ENCODE measurements at places on chromosomes 2 and 18.

GRCh38 chr2:229270551-229271410, at the start of gene PID1:
Gene PID1, minus strand, starts transcription at chr2:229271287. Its CDS starts 244 bp downstream, at chr2:229271043.
- no peak for DNase-seq

DNA sequence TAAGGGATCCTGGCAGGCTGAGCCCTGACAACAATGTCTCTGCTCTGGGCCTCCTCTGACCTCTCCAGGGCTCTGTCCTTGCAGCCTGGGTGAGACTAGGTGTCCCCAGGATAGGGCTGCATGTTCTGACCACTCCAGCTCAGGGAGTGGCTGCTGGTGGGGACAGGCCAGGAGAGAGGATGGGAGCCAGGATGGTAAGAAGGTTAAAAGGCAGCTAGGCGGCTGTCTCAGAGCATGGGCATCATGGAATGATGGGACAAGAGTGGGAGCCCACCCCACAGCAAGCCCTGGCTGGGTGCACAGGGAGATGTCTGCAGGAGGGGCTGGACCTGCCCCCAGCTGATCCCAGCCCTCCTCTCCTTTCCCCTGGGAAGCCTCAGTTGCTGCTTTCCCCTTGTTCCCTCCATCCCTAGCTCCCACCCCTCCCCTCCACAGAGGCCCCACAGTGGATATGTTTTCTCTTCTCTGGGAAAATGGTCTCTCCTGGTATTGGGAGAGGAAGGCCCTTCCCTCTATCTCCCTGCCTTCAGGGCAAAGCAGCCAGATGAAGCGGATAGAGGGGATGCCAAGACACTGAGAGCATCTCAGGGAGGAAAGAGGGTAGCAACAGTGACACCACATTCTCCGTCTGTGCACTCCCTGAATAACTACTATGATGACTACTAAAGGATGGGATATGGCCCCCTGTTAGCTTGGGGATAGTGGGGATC, 334.3 kb downstream of the DYSF start:
- DNase-seq, result no peak

GRCh38 chr2:165795011-165795410, 964 bp upstream of the GALNT3 start:
- DNase-seq, result no peak

DNA sequence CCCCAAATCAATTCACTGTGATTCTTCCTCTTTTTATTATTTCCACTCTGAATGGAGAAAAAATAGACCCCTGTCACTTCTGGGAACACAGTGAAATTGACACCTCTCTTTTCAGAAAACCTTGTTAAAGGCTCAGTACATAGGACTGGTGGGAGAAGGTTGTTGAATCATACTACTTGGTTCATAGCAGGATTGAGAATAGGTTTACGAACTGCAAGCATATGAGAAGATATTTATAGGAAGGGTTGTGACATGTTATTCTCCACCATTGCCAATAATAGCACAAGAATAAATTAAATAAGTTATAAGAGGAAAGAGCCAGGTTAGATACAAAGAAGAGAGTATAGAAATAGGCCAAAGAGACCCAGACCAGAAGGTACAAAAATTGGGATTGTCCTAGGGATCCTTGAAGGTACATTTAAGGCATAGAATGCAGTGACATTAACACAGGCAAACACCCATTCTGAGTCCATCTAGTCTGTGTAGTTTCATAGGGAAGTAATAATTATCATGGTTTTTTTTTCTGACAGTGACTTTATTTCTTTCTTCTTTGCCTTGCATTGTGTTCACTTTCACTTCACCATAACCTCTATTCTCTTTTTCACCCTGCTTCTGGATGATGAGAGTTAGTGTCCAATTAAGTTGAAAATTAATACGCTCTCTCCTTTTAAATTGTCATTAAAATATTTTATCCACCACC, 21.8 kb upstream of the SERPINE2 start:
- no peak for DNase-seq

DNA sequence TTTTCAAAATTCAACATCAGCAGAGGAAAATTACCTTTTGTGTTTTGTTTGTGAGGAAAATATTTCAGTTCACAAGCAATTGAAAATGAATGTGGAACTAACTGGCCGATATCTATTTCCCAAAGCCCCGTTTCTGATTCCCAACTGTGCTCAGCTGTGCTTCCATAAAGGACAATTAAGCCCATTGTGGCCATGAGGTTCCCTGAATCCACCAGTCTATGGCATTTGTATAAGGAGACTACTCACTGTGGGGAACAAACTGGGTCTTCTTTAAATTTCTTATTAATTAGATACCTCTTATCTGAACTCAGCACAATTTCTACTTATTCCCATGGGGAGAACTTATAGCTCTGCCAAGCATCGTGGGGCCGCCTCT, 31.4 kb upstream of the AGAP1 start:
- no peak for DNase-seq

DNA sequence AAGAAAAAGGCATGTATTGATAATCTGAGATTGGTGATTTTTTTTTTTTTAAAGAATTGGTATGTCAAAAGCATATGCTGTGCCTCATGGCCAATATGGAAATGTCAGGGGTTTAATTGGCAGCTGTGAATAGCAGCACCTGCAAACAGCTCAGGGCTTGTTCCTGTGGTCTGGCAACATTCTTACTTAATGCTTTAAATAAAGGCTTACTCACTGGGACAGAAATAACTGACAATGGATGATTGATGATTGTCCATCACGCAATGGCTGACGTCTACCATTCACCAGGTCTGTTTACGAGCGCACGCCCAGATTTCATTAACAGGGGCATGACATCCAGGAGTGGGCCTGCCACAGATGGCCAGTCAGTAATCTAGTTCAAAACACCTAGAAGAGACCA, 66.7 kb downstream of the ETAA1 start:
- DNase-seq, result peak; percentile 75

DNA sequence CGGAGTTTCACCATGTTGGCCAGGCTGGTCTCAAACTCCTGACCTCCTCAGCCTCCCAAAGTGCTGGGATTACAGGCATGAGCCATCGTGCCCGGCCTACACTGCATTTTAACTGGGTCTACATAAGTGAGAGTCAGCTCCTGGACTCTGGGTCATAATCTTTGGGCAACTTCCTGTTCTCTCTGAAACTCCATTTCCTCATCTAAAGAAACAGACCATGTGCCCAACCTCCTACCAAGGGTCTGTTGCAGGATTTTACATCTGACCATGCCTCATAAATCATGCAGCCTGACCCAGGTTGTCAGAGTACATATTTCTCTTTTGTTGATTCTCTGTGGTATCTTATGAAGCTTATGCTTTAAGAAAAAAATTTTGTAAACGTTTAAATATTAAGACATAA, 280.4 kb downstream of the ALPK2 start:
- DNase-seq, result no peak

- no peak for DNase-seq
These were observed 154.1 kb upstream of the REV1 start for GRCh38 chr2:99643787-99644418.

DNA sequence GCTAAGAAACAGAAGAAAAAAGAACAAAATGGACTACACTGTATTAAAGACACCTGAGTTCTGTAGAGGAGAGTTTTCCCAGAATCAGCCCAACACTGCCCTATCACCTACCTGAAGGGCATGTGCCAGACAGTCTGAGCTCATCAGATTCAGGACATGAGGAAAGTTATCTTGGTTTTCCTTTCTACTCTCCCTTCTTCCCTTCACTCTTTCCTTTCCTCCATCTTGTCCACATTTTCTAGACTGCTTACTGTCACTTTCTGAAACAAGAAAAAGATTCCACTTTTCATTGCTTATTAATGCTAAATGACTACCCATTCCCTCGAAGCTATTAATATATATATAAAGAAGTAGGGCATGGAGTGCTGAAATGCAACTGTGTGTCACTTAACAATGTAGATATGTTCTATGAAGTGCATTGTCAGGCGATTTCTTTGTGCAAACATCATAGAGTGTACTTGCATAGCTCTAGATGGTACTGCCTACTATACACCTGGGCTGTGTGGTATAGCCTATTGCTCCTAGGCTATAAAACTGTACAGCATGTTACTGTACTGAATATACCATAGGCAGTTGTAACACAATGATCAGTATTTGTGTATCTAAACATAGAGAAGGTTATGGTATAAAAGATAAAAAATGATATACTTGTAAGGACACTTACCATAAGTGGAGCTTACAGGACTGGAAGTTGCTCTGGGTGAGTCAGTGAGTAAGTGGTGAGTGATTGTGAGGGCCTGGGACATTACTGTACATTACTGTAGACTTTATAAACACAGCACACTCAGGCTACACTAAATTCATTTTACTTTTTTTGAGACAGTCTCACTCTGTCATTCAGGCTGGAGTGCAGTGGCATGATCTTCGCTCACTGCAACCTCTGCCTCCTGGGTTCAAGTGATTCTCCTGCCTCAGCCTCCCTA, 145.5 kb upstream of the ITGA6 start:
- no peak for DNase-seq

DNA sequence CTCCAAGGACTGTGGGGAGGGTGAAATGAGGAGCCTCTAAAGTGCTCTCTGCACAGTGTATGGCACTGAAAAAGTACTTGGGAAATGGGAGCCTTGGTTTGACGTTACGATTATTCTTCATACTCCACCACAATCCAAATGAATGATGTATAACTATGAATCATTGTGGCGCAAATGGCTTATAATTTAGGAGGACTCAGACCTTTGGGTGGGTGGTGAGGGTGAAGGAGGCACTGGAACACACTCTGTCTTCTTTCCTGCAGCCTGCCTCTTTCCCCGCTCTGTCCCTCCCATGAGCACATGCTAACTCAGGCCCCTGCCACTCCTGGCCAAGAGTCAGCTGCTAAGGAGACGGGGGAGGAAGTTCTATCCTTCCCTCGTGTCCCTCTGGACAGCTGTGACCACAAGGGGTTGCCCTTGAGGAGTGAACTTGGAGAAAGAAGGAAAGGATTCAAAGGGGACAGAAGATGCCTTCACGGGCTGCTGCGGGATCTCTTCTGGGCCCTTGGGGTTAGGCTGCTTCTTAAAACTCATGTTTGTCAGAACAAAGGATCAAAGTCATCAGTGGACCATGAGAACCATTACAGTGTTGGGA, 36.5 kb downstream of the POLR1A start:
- no peak for DNase-seq

DNA sequence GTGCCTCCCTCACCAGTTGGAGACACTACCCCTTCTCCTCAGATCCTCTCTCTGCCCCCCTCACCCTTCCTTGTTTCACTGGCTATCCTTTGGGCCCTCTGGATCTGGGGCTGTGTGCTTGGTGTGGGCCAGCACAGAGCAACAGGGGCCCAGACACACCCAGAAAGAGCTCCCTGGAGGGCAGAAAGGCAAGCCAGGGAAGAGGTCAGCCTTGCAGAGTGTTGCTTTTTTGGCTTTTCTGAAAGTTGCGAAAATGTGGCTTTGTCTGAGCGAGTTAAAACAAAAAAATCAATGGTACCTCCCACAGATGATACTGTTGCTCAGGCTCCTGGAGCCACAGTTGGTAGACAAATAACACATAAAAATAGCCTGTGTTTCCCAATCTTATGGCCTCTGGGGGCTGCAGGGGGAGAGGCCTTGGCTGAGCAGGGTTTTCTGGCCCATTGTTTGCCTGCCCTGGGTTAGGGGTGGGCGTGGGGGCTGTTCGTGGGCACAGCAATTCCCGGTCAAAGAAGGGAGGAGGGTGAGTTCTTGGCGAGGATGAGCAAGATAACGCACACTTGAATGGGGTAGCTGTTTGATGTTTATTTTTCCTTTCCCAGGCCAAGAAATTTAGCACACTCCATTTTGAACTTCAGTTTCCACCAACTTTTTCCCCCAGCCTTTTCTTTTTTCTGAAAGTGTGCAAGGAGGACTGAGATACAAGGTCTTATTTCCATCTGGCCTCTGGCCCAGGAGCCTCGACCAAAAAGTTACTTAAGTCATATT, 167.0 kb upstream of the HAAO start:
- DNase-seq, result no peak

DNA sequence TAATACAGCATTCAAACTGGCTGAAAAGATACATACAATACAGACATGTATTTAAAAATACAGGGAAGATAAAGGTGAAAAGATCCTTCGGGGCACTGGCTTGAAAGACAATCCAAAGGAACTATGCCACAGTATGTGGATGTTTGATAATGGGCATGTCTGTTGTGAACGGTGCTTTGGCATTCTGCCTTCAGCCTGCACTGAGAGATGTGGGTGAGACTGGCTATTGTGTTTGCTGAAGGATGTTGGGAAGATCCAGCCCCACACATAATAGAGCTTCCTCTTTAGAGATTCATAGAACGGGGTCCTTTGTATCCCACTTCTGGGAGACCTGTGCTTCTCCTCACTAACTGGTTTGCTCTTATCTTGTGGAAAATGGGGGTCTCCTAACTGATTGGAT, 65.1 kb upstream of the CXCR4 start:
- no peak for DNase-seq

DNA sequence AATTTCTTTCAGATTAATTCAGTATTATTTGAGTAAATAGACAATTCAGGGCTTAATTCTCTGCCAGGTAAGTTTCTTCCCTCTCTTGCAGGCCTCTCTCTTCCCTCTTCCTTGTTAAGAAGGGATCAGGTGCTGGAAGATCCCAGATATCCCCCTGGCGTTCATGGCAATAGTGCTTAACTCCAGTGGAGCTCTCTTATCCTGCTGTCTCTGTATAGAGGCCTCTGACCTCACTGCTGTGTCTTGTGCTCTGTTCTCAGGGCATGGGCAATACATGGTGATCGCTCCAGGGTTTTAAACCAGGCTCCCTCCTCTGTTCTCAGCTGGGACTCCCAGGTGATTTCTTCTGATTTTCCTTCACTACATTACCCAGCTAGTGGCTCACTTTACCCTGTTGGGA, 226.8 kb downstream of the MC4R start:
- no peak for DNase-seq

DNA sequence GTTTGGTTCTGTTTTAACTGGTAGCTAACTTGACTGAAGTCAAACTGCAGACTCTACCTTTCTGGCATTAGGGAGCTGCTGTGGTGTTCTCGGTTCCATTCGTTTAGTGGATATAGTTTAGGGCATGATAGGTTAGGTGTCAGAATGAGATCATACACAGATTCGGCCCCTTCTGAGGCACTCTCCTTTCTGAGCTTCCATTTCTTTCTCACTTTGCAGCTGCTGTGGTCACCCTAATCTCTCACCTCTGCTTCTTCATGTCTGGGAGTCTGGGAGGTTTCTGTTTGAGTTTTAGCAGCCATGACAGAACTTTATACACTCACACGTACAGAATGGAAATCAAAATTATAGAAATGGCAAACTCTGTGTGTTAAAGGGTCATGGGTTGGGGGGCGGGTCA, 122.8 kb downstream of the ATP9B start:
- no peak for DNase-seq

- no peak for DNase-seq
These were observed 139.4 kb downstream of the WDSUB1 start for GRCh38 chr2:159146996-159147666.

All from NCI-H2227 treated with DMSO at 0.1 percent for 48 hours (cell line).